ENCODE measurements at places on chromosomes 5 and 9. TPM values are rescaled to one million over a fixed set of nuclear protein-coding genes. Genes with fewer than 3 reads are reported as not detected.

DNA sequence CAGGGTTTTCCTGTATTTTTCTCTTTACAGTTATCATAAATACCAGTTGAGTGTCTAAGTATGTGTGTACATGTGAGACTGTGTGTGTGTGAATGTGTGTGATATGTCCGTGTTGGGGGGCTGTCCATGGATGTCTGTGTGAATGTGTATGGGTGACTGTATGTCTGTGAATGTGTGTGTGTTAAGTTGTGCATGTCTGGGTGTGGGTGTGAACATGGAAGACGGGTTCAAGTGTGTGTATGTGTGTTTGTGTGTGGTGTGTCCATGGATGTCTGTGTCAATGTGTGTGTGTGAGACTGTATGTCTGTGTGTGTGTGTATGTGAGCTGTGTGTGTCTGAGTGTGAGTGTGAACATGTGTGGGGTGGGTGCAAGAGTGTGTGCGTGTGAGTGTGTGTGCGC is 55.0 kb downstream of the VAV2 start:
- no peaks in the 10 kb centered on the region for H3K4me1 ChIP-seq
- H3K27me3 ChIP-seq = no peaks in the 10 kb centered on the region
- H3K27ac ChIP-seq = no peak overlapping the region
- no peaks in the 10 kb centered on the region for H3K36me3 ChIP-seq
- DNase-seq = no peak

- no peaks in the 10 kb centered on the region for H3K27me3 ChIP-seq
- DNase-seq = no peak
- H3K36me3 ChIP-seq = no peaks in the 10 kb centered on the region
- H3K4me3 ChIP-seq = no peak overlapping the region
Observed at GRCh38 chr9:90629991-90630390, 12.6 kb downstream of the DIRAS2 start.

- peaks cover 11% of the 10 kb centered on the region for H3K4me1 ChIP-seq
- H3K36me3 ChIP-seq = no peaks in the 10 kb centered on the region
- peaks cover 20% of the 10 kb centered on the region for H3K27me3 ChIP-seq
Observed at GRCh38 chr9:126722252-126722921, 82.5 kb upstream of the ZBTB43 start.

GRCh38 chr5:475704-476101 is 32.7 kb downstream of the EXOC3 start:
- DNase-seq = no peak
- H3K4me1 ChIP-seq = peaks cover 9% of the 10 kb centered on the region
- H3K4me3 ChIP-seq = no peak overlapping the region
- peaks cover 35% of the 10 kb centered on the region for H3K27me3 ChIP-seq
- H3K27ac ChIP-seq = no peak overlapping the region

DNA sequence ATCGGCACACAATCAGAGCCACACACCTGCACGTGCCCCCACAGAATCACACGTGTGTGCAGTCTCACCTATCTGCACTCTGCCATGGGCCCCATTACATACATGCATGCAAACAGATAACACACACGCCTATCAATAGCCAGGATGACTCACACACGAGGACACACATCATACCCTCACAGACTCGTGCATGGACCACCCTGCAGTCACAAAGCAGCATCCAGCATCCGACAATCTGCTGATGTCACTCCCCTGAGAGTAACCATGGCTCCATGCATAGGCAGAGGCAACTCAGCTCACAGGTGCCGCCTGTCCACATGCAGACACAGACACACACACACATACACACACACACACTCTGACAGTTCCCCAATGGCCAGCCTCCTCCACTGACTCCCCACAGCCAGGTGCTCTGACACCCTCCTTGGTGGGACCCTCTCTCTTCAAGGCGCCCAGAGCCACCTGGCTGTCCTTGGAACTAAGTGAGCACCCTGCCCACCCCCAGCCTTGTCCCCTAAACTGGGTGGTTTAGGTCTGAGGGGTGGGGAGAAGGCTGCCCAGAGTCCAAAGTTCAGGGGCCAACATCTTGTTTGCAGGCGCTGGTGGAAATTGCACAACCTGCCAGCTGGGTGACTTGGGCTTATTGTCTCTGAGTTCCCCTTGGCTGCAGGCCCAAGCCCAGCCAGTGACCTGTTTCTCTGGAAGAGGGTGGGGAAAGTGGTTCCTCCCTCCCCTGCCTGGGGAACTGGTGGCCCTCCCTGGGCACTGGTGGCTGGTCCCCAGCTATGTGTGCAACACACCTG is 34.6 kb upstream of the NEK6 start:
- H3K4me3 ChIP-seq = no peak overlapping the region
- no peaks in the 10 kb centered on the region for H3K4me1 ChIP-seq
- no peak overlapping the region for H3K27ac ChIP-seq
- no peaks in the 10 kb centered on the region for H3K27me3 ChIP-seq
- H3K36me3 ChIP-seq = no peaks in the 10 kb centered on the region
- no peak for DNase-seq

- DNase-seq = no peak
- no peaks in the 10 kb centered on the region for H3K4me1 ChIP-seq
- no peaks in the 10 kb centered on the region for H3K36me3 ChIP-seq
- no peak overlapping the region for H3K4me3 ChIP-seq
- no peak overlapping the region for H3K27ac ChIP-seq
Observed at GRCh38 chr5:150059623-150060022, 26.7 kb downstream of the CSF1R start.

Gene PAEP
- 0.19 TPM for polyA plus RNA-seq

Gene BHMT2
- polyA plus RNA-seq = 0.11 TPM

Gene RGMB
- polyA plus RNA-seq = 11.7 TPM

GRCh38 chr9:98600631-98601030 is 108.1 kb downstream of the GABBR2 start:
- no peak overlapping the region for H3K27ac ChIP-seq
- no peaks in the 10 kb centered on the region for H3K27me3 ChIP-seq
- DNase-seq = no peak

DNA sequence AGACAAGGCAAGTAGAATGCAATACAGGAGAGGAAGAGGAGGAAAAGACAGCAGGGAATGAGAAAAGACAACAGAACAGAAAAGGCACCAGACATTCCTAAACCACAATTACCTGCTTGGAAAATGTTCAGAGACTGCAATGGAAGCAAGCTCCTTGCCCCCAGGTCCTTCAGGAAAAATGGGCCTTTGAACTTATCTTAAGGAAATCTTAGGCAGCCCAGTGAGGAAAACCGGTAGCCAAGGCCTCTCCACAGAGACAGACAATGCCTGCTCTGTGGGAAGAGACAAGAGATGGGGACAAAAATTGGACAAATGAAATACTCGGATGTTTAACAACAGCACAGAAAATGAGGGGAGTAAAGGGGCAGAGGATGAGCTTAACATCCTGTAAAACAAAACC is 31.2 kb downstream of the HTR4 start:
- H3K4me3 ChIP-seq = no peak overlapping the region
- no peaks in the 10 kb centered on the region for H3K36me3 ChIP-seq
- H3K4me1 ChIP-seq = no peaks in the 10 kb centered on the region
- no peak overlapping the region for H3K27ac ChIP-seq

- H3K27me3 ChIP-seq = no peaks in the 10 kb centered on the region
- no peaks in the 10 kb centered on the region for H3K4me1 ChIP-seq
- no peaks in the 10 kb centered on the region for H3K36me3 ChIP-seq
- DNase-seq = no peak
- H3K4me3 ChIP-seq = no peak overlapping the region
Observed at GRCh38 chr9:93161786-93162562, 22.0 kb upstream of the WNK2 start.

GRCh38 chr9:135993765-135994500 is 32.8 kb upstream of the UBAC1 start:
- no peak overlapping the region for H3K4me3 ChIP-seq
- peaks cover 34% of the 10 kb centered on the region for H3K4me1 ChIP-seq
- DNase-seq = no peak
- H3K27ac ChIP-seq = no peak overlapping the region

- H3K27me3 ChIP-seq = no peaks in the 10 kb centered on the region
- H3K27ac ChIP-seq = no peak overlapping the region
- DNase-seq = no peak
- no peaks in the 10 kb centered on the region for H3K36me3 ChIP-seq
- no peaks in the 10 kb centered on the region for H3K4me1 ChIP-seq
Observed at GRCh38 chr5:69007163-69007562, 86.7 kb upstream of the SLC30A5 start.

DNA sequence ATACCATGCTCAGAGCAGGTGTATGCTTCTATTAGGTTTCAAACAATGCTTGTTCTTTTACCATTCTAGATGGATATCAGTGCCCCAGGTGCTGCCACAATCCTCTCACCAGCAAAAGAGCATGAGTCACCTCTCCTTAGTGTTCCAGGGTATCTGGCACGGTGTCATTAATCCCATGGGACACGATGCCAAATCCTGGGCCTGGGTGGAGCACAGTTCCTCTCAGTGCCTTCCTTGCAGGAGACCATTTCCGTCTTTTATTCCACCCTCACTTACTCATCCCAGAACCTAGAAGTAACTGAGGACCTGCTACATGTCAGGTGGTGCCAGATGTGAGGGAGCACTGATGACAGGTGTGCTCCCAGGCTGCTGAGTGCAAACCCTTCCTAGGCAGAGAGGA is 1.3 kb upstream of the OR13J1 start:
- DNase-seq = no peak
- H3K27ac ChIP-seq = no peak overlapping the region
- H3K4me1 ChIP-seq = peaks cover 8% of the 10 kb centered on the region
- no peak overlapping the region for H3K4me3 ChIP-seq
- H3K36me3 ChIP-seq = no peaks in the 10 kb centered on the region

GRCh38 chr5:118791926-118792734 is 196.2 kb downstream of the DTWD2 start:
- H3K27ac ChIP-seq = no peak overlapping the region
- no peak overlapping the region for H3K4me3 ChIP-seq
- peaks cover 5% of the 10 kb centered on the region for H3K4me1 ChIP-seq
- DNase-seq = peak; percentile 2
- H3K27me3 ChIP-seq = no peaks in the 10 kb centered on the region

- H3K27ac ChIP-seq = no peak overlapping the region
- H3K36me3 ChIP-seq = no peaks in the 10 kb centered on the region
- H3K4me1 ChIP-seq = no peaks in the 10 kb centered on the region
- H3K27me3 ChIP-seq = no peaks in the 10 kb centered on the region
- no peak overlapping the region for H3K4me3 ChIP-seq
Observed at GRCh38 chr5:7245121-7245651, 150.8 kb upstream of the ADCY2 start.

DNA sequence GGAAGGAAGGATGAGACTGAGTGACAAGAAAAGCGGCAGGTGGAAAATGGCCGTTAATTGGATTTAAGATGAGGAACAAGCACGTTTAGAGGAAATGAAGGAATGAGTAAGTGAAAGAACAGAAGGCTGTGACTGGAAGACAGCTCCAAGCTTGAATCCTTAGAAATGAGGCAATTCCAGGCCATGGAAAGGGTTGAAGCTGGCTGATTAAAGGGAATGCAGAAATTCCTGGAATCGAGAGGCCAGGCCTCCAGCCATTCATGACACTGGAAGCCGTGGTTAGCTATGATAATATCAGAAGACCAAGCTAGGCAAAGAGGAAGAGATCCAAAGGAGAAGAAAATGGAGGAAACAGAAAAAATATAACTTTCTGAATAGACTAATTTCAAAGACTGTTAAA is 84.2 kb downstream of the ARL15 start:
- no peaks in the 10 kb centered on the region for H3K4me1 ChIP-seq
- H3K27me3 ChIP-seq = no peaks in the 10 kb centered on the region
- H3K27ac ChIP-seq = no peak overlapping the region

- no peaks in the 10 kb centered on the region for H3K4me1 ChIP-seq
- peaks cover 15% of the 10 kb centered on the region for H3K36me3 ChIP-seq
- no peak overlapping the region for H3K4me3 ChIP-seq
- no peaks in the 10 kb centered on the region for H3K27me3 ChIP-seq
- H3K27ac ChIP-seq = no peak overlapping the region
Observed at GRCh38 chr5:43171451-43171850, 20.6 kb upstream of the NIM1K start.

DNA sequence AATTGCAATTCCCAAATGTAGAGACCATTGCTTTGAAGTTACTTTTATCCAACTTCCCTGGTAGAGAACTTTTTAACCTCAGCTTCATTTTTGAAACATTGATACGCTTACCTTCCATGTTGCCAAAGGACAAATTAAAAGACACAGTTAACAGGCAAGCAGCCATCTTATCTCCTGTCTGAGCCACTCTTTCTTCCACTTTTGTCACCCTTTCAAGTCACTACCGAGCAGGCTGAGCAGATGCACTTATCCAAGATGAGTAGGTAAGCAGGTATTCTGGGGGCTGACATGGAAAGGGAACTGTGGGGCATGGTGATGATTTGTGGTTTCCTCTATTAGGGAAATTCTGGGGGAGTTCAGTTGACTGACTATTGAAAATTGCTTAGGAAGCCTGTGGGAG is 66.7 kb downstream of the DOCK2 start:
- no peaks in the 10 kb centered on the region for H3K27me3 ChIP-seq
- H3K36me3 ChIP-seq = no peaks in the 10 kb centered on the region
- H3K4me1 ChIP-seq = no peaks in the 10 kb centered on the region
- H3K27ac ChIP-seq = no peak overlapping the region
- DNase-seq = no peak

GRCh38 chr9:4796988-4797853 is 4.5 kb downstream of the RCL1 start:
- no peaks in the 10 kb centered on the region for H3K36me3 ChIP-seq
- H3K4me3 ChIP-seq = no peak overlapping the region
- no peak for DNase-seq
- H3K4me1 ChIP-seq = peaks cover 14% of the 10 kb centered on the region

DNA sequence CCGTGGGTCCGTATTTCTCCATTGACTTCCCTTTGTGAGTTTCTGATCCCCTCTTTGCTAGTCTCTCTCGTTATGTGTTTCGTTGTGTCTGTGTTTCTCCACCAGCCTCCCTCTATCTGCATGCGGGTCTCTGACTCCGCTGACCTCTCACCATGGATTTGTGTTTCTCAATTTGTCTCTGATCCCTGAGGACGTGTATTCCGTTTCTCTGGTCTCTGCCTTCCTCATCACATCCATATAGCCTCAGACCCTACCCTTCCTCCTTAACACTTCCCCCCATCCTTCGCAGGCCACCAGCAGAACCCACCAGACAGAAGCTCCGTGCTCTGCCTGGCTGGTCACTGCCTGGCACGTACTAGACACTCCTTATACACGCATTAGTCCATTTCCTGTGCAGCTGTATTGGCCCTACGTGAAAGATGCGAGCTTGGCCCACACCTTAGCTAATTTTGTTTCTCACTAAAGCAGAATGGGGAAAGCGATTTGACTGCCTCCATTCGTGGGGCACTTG is 631 bp downstream of the B4GALT7 start:
- H3K27me3 ChIP-seq = no peaks in the 10 kb centered on the region
- H3K36me3 ChIP-seq = peaks cover 6% of the 10 kb centered on the region
- no peak for DNase-seq
- H3K27ac ChIP-seq = 0 out of 2 replicates have a peak overlapping the region, but pooled peaks have one; percentile 68
- H3K4me3 ChIP-seq = peak overlapping the region; percentile 66
- H3K4me1 ChIP-seq = 0 out of 2 replicates have a peak, but pooled peaks cover 3% of the 10 kb centered on the region

DNA sequence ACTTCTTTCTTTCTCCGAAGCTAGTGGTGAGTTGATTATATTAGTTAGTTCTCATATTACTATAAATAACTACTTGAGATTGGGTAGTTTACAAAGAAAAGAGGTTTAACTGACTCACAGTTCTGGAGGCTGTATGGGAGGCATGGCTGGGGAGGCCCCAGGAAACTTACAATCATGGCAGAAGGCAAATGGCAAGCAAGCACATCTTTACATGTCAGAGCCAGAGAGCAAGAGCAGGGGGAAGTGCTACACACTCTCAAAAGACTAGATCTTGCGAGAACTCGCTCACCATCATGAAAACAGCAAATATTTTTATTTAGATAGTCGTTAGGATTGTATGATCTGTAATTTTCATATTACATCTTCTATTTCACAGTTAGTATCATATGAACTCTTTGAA is 711.2 kb downstream of the PTPRD start:
- no peak overlapping the region for H3K4me3 ChIP-seq
- no peaks in the 10 kb centered on the region for H3K27me3 ChIP-seq
- DNase-seq = no peak
- H3K27ac ChIP-seq = no peak overlapping the region
- H3K4me1 ChIP-seq = no peaks in the 10 kb centered on the region
- H3K36me3 ChIP-seq = no peaks in the 10 kb centered on the region

Measured in H1 (cell line).